ENCODE measurements at places on chromosomes 11 and 22.

DNA sequence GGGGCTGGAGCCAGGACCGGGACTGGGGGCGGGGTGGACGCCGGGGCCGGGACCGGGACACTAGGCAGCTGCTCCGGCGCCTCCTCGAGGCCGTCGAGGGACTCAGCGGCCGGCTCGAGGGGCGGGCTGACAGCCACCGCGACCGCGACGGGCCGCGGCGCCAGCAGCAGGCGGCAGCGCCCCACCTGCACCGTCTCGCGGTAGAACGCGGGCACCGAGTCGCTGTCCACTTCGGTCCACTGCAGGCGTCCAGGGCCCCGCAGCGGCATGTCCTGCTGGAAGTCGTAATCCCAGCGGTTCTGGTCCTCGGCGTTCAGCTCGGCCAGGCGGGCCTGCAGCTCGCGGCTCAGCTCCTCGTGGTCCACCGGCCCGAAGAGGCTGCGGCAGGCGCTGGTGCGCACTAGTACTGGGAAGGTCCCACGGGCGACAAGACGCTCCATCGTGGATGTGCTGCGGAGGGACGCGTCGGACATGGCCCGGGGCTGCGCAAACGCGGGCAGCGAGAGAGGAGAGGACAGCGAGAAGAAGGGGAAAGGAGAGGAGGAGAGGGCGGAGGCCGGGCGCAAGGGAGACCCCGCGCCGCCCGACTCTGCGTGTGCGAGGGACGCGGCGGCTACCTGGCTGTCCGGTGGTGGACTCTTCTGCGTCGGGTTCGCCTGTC, 428 bp downstream of the CDKN1C start:
- DNase-seq: no peak

DNA sequence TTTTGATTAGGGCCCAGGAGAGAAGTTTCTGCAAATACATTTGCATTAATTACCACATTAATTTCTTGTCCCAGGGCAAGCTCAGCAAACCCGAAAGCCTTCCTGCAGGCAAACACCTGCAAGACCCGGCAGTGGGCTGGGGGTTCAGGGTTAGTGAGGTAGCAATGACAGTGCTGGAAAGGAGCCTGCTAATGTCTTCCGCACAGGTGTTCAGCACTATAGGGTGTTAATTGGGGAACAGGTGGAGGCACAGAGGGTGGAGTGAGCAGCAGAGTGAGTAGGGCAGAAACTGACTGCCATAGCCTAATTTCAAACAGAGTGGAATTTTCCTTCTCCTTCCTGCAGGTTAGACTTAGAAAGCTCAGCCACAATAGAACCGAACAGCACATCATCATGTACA, 50.9 kb upstream of the UBASH3B start:
- no peak for DNase-seq

GRCh38 chr11:125001849-125002248, 47.8 kb downstream of the CCDC15 start:
- no peak for DNase-seq

- DNase-seq: no peak
Measured at GRCh38 chr11:77202941-77203900, 75.2 kb downstream of the MYO7A start.

GRCh38 chr11:76628408-76628947, 42.1 kb downstream of the LRRC32 start:
- DNase-seq: no peak

DNA sequence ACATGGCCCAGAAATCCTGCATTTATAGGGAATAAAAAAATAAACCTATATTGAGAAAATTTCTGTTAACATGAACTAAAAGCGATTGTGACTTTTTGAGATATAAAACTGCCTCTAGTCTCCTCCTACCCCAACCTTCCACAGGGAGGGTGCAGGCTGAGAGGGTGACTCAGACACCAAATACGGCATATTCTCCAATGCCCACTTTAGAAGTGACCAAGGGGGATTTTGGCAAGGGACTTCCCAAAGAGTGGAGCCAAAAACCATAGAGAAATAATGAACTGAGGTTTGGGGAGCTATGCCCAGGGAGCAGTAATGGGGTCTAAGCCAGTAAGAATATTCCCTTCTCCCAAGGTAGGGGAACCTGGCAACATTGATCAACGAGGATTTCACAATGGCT, 124.9 kb upstream of the ZC3H12C start:
- no peak for DNase-seq

DNA sequence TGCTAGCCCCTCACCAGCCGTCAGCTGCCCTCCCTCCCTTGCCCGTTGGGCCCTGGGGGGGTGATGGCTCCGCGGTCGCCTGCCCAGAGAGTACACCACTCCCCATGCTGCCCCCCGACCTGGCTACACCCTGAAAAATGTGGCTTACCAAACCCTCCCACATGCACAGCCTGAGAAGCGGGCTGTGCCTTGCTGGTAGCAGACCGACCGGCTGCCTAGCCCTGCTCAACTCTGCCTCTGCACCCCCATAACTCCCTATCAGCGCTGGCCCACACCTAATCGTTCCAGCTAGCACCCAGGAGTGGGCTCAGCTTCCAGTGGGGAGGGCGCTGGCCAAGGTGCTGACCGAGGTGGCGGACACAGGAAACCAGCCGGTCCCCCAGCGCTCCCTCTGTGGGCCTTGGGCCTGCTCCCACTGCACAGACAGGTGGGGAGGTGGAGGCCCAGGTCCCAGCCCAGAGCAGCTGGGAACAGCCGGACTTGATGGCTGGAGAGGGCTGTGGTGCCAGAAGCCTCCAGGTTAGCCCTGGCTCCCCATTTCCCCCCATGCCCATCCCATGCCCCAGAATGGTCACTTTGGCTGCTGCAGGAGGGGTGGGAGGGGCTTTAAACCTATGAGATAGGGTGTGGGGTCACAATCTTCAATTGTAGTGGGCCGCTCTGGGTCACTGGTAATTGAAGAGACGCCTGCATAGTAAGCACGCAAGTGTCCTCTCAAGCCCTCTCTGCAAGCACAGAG, 32.1 kb upstream of the PRODH start:
- DNase-seq: no peak

DNA sequence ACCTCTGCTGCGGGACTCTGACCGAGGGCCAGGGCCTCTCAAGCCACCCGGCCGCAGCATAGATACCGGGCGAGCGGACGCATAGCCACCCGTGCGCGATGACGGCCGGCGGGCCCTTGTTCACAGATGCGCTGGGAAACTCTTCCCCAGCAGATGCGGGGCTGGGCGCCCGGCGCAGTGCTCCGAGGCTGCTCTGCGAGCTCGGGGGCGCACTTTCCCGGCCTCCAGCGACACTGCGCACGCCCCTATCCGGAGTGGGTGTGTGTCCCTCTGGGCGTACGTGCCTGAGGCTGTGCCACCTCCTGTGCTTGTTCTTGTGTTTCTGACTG, 104.7 kb upstream of the E2F8 start:
- no peak for DNase-seq

GRCh38 chr11:120622189-120622875, 110.8 kb downstream of the GRIK4 start:
- DNase-seq: no peak

DNA sequence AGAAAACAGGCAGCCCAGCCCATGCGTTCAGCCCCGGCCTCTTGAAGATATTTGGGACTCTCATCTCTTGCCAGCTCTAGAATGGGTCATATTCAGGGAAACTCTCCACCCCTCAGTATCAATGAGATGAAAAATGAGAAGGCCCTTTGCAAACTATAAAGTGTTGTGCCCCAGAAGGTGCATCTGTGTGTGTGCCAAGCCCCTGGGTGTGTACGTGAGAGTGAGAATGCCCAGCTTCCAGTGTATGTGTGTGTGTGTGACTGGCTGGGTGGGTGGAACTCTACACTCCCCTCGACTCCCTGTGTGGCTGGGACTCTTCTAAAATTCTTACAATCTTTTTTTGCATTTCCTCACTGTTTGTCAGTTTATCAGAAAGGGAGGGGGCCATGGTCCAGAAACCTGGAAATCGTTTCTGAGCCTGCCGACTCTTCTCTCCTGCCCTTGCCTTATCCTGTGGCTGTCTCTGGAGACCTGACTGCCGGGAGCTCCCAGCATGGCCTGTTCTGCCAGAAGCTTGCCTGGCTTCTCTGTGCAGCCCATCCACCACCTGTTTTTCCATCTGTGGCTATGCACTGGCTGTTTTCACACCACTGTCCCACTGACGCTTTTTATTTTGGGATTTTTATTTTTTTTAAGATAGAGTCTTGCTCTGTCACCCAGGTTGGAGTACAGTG, 1.2 kb downstream of the P2RY6 start:
- no peak for DNase-seq

DNA sequence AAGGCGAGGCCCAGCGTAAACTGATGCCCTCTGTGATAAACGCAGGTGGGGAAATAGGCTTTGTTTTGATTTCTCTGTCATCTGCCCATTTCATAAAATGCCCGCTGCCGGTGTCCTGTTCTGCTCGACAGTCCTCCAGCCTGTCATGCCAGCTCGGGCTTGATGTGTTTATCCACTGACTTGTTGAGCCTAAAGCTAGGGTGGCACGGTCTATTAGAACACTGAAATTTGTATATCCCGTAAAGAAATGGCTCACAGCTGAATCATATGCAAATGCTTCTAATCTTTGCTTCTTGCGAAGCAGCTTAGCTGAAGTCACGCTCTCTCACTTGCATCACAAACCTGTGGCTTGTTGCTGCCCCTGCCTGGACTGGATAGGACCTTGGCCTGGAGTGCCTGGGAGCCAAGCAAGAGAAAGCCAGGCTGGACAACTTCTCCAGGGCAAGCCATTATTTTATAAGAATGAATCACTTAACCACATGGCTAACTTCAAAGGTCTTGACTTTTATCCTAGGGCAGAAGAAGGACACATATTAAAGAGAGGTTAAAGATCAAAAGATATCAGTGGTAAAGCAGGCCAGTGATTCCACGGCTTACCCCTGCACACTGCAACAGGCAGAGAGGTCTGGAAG, 33.1 kb downstream of the EHF start:
- DNase-seq: no peak

DNA sequence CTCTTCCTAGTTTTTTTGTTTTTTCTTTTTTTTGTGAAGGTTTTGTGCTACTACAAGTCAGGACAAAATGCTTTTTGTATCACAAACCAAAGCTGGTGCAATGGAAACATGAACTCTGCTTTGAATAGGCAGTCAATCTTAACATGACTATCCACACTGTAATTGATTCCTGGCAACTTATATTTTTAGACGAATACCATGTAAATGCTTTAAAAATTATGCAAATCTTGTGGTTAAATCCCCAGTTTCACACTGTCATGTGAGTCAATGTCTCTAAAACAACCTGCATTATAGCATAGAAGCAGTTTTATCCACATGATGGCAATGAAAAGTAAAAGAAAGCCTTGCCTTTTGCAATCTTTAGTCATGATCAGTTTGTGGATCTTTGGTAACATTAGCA, 8.9 kb downstream of the TRPC6 start:
- no peak for DNase-seq

DNA sequence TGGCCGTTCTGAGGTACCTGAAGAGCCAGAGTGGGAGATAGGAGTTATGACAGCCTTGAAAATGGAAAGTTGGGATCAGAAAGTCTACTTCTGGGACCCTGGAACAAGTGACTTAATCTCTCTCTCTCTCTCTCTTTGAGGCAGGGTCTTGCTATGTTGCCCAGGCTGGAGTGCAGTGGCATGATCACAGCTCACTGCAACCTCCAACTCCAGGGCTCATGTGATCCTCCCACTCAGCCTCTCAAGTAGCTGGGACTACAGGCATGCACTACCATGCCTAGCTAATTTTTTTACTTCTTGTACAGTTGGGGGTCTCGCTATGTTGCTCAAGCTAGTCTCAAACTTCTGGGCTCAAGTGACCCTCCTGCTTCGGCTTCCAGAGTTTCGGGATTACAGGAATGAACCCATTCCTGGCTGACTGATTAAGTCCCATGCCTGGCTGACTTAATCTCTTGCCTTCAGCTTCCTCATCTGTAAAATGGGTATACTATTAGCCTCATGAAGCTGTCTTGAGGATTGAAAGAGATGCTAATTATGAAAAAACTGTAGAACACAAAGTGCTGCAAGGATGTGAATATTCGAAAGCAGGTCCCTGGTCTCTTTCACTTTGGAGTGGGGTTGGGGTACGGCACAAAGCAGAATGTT, 87.7 kb downstream of the UBASH3B start:
- DNase-seq: no peak
